ENCODE measurements at places on chromosomes 2 and 18.

- no peak for DNase-seq
These were observed 15.2 kb downstream of the SMYD1 start for GRCh38 chr2:88082781-88083180.

- no peak for DNase-seq
These were observed 117.7 kb downstream of the CRIM1 start for GRCh38 chr2:36473230-36473629.

GRCh38 chr2:7672027-7672684, 754.9 kb downstream of the RNF144A start:
- DNase-seq, result peak; percentile 7

DNA sequence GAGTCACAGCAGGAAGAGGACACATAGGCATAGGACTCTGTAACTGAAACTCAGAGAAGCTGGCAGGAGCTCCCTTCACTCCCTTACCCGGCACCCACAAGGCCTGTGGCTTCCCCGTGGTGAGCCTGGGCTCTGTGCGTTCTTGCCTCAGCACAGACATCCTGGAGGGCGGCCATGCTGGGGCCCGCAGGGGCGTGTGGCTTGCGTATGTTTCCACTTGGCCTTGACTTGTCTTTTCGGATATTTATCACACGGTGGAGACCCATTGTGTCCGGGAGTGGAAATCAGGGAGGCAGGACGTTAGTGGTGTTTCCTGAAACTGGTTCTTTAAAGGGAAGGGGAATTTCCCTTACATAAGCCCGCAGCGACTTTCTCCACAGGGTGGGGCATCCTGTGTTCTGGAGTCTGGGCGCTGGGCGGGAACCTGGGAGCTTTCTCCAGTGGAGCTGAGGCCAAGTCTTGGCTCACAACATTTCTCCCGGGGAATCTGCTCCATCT, 49.9 kb upstream of the EML6 start:
- no peak for DNase-seq

DNA sequence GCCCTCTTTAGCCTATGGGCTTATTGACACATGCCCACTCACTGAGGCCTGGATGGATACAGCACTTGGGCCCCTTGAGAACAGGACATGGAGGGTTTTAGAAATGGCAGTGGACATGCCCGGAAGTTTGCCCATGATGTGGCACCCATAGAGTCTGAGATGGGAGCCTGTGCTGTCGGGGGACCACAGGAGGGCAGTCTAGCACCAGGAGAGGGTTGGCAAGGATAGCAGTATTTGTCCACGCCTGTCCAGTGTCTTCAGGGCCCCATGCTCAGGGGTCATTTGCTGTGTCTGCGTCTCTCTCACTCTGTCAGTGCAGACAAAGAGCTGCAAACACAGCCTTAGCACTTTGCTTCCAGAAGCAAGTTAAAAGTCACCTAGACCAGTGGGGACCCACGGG, 48.7 kb downstream of the IL1RL2 start:
- no peak for DNase-seq

DNA sequence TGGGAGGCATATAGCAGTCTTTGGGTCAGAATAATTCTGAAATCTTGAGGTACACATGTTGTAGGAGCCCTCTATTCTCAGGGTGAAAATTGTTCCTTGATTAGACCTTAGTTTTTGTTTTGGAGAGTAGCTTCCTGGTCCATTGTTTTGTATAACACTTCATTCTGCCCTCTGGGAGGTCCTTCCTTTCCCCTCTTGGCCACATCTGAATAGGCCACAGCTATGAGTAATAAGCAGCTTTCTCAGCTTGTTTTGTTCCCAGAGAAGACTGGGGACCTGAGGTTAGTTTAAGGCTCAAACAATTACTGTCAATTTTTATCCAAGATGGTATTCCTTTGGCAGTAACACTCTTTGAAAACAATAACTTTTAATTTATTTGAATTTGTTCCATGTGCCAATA, 72.6 kb upstream of the NOL4 start:
- DNase-seq, result no peak

DNA sequence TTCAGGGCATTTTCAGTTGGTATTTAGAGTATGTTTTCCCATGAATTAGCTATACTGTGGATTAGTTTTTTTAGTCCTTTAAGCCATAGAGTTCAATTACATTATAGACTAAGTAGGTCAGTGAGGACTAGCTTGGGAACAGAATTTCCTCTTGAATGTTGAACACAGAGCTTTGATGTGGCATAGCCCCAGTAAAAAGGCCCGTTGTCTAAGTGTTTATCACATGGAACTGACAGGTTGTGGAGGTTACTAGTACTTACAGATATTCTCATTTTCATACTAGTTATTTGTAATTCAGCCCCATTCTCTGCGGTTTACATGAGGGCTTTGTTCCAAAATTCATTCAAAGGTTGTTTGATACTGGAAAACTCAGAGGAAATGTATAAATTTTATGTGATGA, 6.2 kb downstream of the INSIG2 start:
- no peak for DNase-seq

DNA sequence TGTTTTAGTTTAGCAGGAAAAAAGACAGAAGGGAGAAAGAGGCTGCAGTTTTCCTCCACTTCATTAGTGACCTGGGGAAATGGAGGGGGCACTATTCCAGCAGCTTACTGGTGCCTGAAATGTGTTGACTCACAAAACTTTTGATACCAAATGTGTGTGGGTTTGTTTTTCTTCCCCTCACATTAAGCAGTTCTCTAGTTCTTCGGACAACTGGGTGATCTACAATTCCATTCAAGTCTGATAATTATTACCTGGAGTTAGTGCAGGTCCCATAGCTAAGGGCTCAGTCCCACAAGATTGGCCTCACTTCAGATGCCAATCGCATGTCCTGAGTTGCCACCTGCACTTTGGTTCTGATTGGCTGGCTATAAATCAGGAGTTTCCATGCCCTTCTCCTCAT, 28.4 kb downstream of the PMAIP1 start:
- DNase-seq, result no peak

DNA sequence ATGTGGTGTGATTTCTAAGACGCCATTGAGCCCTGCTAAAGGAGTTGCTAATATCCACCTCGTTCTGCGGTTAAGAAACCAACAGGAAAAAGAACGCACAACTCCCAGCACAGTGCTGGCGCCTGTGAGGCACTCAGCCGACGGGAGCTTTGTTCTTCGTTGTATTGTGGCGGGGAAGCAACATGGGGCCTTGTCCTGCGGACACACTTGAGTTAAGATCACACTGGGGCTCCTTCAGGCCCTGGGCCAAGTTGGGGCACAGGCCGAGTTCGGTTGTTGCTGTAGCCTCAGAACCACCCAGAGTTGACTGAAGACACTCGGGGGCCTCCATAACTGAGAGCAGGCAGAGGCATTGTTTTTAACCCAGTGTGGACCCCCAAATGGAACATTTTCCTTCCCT, 30.6 kb upstream of the CD8A start:
- DNase-seq, result no peak

DNA sequence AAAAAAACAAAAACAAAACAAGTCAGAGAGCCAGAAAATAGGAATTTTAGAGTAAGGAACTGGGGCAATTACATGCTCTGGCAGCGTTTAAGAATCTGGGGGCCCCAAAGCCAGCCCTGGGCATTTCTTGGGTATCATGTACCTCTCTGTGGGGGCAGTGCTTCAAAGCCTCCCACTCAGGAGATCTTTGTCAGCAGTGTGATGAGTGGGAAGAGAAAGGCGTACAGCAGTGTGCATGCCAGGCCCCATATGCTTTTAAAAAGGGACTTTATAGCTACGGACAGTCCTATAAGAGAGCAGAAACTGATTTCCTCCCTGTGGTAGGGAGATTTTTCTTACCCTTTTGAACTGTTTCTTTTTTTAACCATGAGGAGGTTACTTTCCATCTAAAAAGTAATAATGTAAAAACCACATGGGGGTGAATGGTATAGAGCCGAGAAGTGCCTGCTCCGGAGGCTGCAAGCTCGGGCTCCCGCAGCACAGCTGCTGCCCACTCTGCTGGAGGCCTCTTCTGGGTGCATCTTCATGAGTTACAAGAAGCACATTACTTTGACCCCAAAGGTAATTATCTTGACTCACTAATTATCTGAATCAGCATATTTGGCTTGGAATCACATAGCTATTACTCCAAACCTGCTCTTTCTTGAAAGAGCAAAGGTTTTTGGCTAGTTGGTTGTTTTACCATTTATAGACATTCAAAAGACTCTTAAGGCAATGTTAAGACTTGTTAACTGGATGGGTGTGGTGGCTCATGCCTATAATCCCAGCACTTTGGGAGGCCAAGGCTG, 46.4 kb downstream of the PROC start:
- DNase-seq, result no peak

- DNase-seq, result no peak
These were observed 91.8 kb upstream of the CHST9 start for GRCh38 chr18:27276886-27277285.

DNA sequence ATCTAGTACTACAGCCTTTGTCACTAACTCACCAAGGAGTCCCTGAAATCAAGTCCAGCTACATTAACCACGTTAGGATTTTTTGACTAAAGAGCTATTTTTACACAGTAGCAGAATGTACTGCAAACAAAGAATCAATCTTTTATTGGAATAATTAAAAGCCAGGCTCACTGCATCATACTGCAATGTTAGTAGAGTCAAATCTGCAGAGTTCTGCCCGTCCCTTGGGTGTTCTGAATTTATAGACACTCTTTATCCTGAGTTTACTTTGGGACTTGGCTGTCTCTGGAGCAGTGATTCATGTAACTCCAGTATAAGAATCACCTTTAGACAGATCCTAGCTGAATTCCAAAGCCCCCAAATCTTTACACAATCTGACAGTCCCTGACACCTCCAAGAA, 127.9 kb upstream of the THSD7B start:
- no peak for DNase-seq

GRCh38 chr2:80395251-80395650, 90.7 kb upstream of the LRRTM1 start:
- DNase-seq, result no peak

DNA sequence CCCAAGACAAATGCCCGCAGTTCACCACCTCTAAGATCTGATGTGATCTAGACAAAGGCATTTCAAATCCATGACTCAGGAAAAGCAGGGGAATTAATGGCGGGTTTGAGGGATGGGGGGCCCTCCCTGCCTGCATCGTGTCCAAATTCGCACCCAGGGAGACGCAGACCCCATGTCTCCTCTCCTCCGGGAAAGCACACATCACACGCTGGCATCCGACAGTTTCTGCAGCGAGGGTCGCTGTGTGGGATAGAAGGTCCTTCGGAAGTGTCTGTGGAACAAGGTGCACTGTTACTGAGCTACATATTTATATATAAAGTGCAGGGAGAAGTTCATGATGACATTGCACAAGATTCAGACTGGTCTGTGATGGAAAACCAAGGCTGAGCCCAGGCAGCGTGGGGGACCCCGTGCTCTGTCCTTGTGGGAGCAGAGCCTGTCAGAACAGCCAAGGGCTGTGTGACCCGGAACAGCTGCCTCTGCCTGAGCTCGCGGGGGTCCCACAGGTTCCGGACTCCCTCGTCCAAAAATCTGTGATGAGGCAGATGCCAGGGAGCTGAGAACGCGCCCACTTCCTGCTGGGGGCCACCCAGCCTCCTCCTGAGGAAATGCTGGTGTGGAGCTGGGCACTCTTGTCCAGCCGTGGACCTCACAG, 82.3 kb upstream of the CTDP1 start:
- DNase-seq, result no peak

GRCh38 chr2:15800495-15801329, 139.6 kb upstream of the MYCN start:
- no peak for DNase-seq

DNA sequence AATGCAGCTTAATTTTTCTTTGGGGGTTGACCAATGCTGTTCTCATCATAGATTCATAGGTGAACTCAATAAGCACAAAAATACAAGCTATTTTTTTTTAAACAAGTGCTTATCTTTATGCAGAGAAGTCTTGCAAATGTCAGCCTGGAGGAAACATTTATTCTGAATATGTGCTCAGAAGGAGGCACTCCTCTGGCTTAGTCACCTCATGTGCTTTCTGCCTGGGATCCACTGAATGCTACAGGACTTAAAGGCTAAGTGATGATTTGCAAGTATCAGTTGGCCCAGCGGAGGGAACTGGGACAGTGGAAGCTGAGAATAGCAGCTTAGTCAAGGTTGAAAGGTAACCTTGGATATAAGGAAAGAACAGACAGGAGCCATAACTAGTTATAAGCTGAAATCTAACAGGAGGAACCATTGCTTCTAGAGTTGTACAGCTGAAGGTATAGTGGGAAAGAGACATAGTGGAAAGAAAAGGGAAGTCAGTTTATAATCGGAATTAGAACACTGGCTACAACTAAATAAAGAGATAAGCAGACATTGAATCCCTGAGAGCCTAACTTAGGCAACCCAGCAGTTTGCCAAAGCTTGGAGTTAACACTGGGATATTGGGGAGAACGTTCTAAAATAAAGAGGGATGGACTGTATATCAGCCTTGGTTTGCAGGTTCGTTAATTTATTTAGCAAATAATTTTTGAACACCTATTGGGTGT, 488.7 kb downstream of the SUCLG1 start:
- no peak for DNase-seq

GRCh38 chr2:114714313-114714712, 271.9 kb downstream of the DPP10 start:
- DNase-seq, result no peak

DNA sequence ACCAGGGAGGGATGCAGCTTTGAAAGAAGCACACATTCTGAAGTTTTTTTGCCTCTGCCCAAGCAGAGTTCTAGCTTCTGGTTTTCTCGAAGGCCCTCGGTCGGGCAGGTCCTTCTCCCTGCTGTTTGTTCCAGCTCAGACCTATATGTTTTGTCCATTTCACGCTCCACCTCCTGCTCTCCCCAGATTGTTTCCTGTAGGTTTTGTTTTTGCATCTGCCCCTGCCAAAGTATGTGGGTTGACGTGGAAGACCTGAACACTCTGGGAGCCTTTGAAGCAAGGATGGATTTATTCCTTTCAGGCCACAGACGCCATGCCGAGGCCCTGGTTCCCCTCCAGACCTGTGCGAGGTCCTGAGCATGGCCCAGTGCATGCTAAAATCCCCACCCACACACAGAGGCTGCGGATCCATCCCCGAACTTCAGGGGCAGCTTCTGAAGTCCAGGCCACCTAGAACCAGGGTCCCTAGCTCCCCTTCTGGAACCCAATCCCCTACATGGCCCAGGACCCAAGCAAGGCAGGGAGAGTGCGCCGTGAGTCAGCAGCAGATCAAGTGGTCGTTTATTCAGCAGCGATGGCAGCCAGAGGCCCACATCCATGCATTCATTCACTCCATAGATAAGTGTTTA, 205.4 kb downstream of the KLHL29 start:
- no peak for DNase-seq

DNA sequence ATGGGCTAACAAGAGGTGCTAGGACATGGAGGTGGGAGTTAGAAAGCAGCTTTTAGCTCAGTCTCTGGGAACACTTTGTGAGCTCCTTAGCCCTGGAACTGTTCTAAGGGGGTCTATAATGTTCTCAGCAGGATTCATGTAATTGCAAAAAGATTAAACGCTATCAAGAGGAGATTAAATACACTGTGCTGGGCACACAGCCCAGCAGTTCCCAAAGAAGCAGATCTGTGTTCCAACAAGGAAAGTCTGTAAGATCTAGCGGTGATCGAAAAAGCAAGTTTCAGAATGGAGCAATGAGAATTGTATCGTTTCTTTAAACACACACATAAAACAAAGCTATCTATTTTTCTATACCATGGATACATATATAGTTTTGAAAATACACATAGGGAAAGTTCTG, 2.4 kb upstream of the ARID5A start:
- no peak for DNase-seq

- DNase-seq, result no peak
These were observed 72.4 kb upstream of the IL1R1 start for GRCh38 chr2:102070058-102070642.

- DNase-seq, result no peak
These were observed 138.9 kb downstream of the SMAD2 start for GRCh38 chr18:47791461-47791985.

GRCh38 chr2:47508641-47509040, 105.7 kb downstream of the MSH2 start:
- no peak for DNase-seq

Measured in stimulated activated CD4-positive, alpha-beta T cell treated with anti-CD3 and anti-CD28 coated beads, Interleukin-1b, Interleukin-23, amount 100 ng/mL, for 1 hour (primary cell).